ENCODE measurements at places on chromosomes 7 and 10. TPM values are rescaled to one million over a fixed set of nuclear protein-coding genes. Genes with fewer than 3 reads are reported as not detected.

The HYAL4 gene
- total RNA-seq = 0.49 TPM

The GPR37 gene
- 0.98 TPM for total RNA-seq

The LMBR1 gene
- 45.7 TPM for total RNA-seq

The LMOD2 gene
- total RNA-seq = not detected

DNA sequence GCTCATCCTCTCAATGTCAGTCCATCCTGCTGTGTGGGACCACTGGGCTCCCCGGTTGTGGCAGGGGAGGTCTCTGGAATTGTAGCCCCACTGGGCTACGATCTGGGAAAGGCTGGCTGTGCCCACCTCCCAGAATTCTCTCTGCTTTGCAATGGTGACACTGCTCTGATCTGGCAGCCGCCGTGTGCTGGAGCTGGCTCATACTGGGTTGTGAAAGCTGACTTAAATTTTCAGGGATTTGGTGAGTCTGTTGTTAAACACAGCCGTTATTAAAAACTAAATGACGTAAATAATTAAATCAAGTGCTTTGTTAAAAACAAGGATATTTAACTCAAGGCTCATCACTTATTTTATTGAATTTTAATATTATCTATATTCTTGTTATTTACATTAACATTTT, 160.0 kb downstream of the TAX1BP1 start:
- H3K27me3 ChIP-seq = no peaks in the 10 kb centered on the region
- H3K4me1 ChIP-seq = peaks cover 25% of the 10 kb centered on the region
- H3K4me3 ChIP-seq = no peak overlapping the region
- no peak overlapping the region for H3K27ac ChIP-seq
- H3K36me3 ChIP-seq = no peaks in the 10 kb centered on the region
- DNase-seq = no peak

DNA sequence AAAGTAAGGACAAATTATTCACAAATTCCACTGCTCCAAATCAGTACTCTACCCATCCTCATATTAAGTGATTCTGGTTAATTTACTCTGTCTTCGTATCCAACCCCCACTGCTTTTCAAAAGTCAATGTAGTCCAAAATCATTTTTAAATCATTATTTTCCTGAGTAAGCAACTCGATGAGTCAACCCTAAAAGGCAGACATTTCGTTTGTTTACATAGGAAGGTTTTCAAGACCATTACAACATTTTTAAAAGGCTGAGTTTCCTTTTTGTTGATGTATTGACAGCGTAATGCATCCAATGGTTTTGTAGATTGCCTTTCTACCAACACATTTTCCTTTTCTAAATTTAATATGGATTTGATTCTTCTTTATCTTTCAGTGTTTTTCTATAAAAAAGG, 523.0 kb upstream of the ANKRD30A start:
- no peak overlapping the region for H3K4me3 ChIP-seq
- H3K27ac ChIP-seq = no peak overlapping the region
- H3K27me3 ChIP-seq = no peaks in the 10 kb centered on the region
- no peaks in the 10 kb centered on the region for H3K36me3 ChIP-seq
- no peak for DNase-seq
- H3K4me1 ChIP-seq = no peaks in the 10 kb centered on the region

- H3K4me1 ChIP-seq = peaks cover 4% of the 10 kb centered on the region
- H3K36me3 ChIP-seq = no peaks in the 10 kb centered on the region
- no peak overlapping the region for H3K27ac ChIP-seq
- DNase-seq = no peak
These were observed 4.7 kb downstream of the PPP1R9A start for GRCh38 chr7:94912085-94912484.

- no peak overlapping the region for H3K4me3 ChIP-seq
- H3K27me3 ChIP-seq = no peaks in the 10 kb centered on the region
- H3K4me1 ChIP-seq = peaks cover 4% of the 10 kb centered on the region
- no peak overlapping the region for H3K27ac ChIP-seq
These were observed 4.9 kb upstream of the SRI start for GRCh38 chr7:88224601-88225275.

DNA sequence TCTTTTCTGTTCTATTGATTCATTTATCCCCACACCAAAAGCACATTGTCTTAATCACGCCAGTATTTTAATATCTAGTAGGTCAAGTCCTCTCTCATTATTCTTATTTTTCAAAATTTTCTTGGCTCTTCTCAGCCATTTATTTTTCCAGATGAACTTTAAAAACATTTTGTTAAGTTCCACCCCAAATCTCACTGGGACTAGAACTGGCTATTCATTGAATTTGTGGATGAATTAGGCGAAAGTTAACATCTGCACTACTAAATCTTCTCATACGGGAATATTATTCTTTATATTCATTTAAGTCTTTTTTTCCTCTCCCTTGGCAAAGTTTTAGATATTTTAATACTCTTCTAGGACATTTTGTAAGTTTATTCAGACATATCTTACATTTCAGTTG, 295.2 kb upstream of the MGMT start:
- H3K27ac ChIP-seq = no peak overlapping the region
- H3K27me3 ChIP-seq = no peaks in the 10 kb centered on the region
- DNase-seq = no peak
- H3K4me3 ChIP-seq = no peak overlapping the region
- H3K36me3 ChIP-seq = no peaks in the 10 kb centered on the region
- no peaks in the 10 kb centered on the region for H3K4me1 ChIP-seq

- H3K36me3 ChIP-seq = no peaks in the 10 kb centered on the region
- no peaks in the 10 kb centered on the region for H3K4me1 ChIP-seq
- DNase-seq = no peak
- H3K27ac ChIP-seq = no peak overlapping the region
- H3K4me3 ChIP-seq = no peak overlapping the region
These were observed 44.1 kb upstream of the SLC39A12 start for GRCh38 chr10:17907641-17908040.

All from vagina (tissue), 2 donors.